ENCODE measurements at places on chromosomes 2 and 18. TPM values are rescaled to one million over a fixed set of nuclear protein-coding genes. Genes with fewer than 3 reads are reported as not detected.

- no peak for DNase-seq
These were observed 14.7 kb downstream of the ZC3H6 start for GRCh38 chr2:112290088-112290487.

- DNase-seq: no peak
These were observed 211.3 kb upstream of the APCDD1 start for GRCh38 chr18:10242936-10243680.

GRCh38 chr2:164243315-164243714, 378.0 kb downstream of the GRB14 start:
- no peak for DNase-seq

DNA sequence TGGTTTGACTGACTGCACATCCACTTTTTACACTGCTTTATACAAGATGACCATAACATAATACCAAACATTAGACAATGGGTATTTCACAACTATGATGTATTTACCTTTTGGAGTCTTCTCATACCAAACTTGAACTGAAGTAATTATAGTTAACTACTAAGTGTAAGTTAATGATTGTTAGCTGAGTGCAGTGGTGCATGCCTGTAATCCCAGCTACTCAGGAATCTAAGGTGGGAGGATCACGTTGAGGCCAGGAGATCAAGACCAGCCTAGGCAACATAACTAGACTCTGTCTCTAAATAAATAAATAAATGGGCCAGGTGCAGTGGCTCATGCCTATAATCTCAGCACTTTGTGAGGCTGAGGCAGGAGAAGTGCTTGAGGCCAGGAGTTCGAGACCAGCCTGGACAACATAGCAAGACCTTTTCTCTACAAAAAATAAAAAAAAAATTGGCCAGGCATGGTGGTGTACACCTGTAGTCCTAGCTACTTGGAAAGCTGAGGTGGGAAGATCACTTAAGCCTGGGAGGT, 44.9 kb upstream of the ORC2 start:
- DNase-seq: no peak

The APCDD1 gene
- 0.34 TPM for total RNA-seq

DNA sequence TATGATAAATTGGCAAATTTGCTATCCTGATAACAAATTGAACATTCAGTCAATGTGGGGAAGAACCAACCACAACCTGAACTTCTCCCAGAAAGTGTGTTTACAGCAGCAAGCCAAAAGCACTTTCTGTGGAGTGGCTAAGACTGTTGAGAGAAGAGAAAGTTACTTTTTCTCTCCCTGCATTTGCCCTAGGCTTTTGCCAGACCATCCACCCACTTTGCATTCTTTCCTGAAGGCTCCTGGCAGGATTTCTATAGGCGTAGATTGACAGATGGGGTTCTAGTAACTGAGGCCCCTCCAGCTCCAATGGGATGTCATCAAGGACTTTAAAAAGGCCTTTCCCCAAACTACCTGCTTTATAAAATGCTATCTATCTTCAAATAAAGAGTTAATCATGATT, 215.2 kb downstream of the GULP1 start:
- no peak for DNase-seq

- DNase-seq: no peak
These were observed 181.4 kb downstream of the BARD1 start for GRCh38 chr2:214628091-214628490.

GRCh38 chr2:62653582-62654422, 51.7 kb upstream of the EHBP1 start:
- no peak for DNase-seq

- no peak for DNase-seq
These were observed 123.9 kb upstream of the FAM117B start for GRCh38 chr2:202510911-202511310.

All from dermis blood vessel endothelial cell (primary cell).